ENCODE measurements at places on chromosomes 5 and 9. TPM values are rescaled to one million over a fixed set of nuclear protein-coding genes. Genes with fewer than 3 reads are reported as not detected.

The RANBP17 gene
- total RNA-seq = 2.0 TPM

The TMEM8B gene
- total RNA-seq = 21.4 TPM

The SLC6A19 gene
- total RNA-seq = not detected

The IRX1 gene
- 0.16 TPM for total RNA-seq

The SLCO4C1 gene
- 0.06 TPM for total RNA-seq

The MBLAC2 gene
- total RNA-seq = 2.4 TPM

The IFNA2 gene
- total RNA-seq = not detected

The CDC25C gene
- not detected for total RNA-seq

The RELL2 gene
- 2.0 TPM for total RNA-seq

The ROR2 gene
- total RNA-seq = 0.50 TPM
